AG09319 (cell line): ENCODE measurements at places on chromosomes 11 and 22.
A peak's percentile ranks its signal among the peaks of the same experiment; 100 is the strongest.

GRCh38 chr11:36383195-36383594 is 87.1 kb downstream of the PRR5L start:
- DNase-seq, result no peak

GRCh38 chr11:2569731-2570210 is 125.0 kb downstream of the KCNQ1 start:
- no peak for DNase-seq

- DNase-seq, result no peak
These were observed 1112.4 kb upstream of the CNTN5 start for GRCh38 chr11:97908354-97908753.

- DNase-seq, result no peak
These were observed 379 bp upstream of the BRMS1 start for GRCh38 chr11:66345316-66345649.

DNA sequence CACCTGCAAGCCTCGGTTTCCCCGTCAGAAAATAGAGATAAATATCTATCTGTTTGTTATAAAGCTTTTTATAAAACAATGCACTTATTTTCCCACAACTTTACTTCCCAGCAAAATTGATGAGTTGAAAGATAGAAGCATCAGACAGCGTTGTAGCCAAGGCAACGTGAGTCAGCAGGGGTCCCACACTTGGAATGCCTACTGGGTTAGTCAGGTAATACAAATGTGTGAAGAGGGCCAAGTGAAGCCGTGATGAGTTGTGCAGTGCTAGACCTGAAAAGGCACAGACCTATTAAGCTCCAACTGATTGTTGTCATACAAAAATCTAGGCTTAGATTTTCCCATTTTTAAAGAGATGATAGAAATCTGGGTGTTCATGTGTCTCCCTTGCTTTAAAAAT is 118.7 kb downstream of the PGR start:
- DNase-seq, result no peak

- DNase-seq, result no peak
These were observed 9.0 kb downstream of the TNNT3 start for GRCh38 chr11:1928470-1928890.

- DNase-seq, result no peak
These were observed 942 bp upstream of the RPS6KA4 start for GRCh38 chr11:64357904-64358535.

GRCh38 chr22:40997520-40997919 is 46.3 kb downstream of the RBX1 start:
- no peak for DNase-seq

DNA sequence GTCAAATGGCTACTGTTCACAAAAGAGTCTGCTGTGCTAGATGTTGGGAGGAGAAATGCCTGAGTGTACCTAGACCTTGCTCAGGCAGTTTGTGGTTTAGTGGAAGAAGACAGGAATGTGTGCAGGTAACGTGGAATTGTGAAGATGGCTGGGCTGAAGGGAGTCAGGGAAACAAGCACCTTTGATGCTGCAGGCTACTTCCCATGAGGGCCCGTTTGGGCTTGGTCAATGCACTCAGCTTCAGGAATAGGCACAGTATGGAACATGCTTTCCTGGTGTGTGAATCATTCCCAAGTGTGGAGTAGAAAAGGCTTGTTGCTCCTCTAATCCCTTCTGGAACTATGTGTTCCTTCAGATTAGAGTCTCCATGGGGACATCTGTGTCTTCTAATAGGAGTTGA is 318.3 kb upstream of the MTNR1B start:
- no peak for DNase-seq

DNA sequence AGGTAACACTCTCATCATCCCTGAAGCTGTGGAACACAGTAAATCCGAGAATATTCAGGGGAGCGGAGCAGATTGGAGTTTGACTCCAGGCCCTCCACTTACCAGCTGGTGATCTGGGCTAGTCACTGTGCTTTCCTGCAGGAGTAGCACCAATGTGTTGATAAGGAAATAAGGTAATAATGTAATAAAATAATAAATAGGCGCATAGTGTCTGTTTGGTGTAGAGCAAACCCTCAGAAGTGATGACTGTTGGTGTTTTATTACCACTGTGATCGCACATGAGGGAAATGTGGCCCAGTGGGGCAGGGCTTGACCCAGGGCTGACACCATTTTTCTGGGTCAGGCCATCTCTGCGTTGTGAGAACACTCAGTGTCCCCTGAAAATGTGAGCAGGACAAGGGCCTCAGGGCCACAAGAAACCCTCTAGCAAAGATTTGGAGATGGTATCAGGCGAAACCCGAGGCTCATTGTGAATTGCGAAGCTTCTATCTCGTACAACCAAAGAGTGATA is 563.9 kb upstream of the B3GAT1 start:
- DNase-seq, result no peak

- no peak for DNase-seq
These were observed 163.2 kb downstream of the CHST1 start for GRCh38 chr11:45502226-45502545.

GRCh38 chr11:12411806-12412727 is 34.7 kb downstream of the PARVA start:
- DNase-seq, result peak; percentile 88

GRCh38 chr22:31912407-31912743 is 32.0 kb upstream of the YWHAH start:
- no peak for DNase-seq

DNA sequence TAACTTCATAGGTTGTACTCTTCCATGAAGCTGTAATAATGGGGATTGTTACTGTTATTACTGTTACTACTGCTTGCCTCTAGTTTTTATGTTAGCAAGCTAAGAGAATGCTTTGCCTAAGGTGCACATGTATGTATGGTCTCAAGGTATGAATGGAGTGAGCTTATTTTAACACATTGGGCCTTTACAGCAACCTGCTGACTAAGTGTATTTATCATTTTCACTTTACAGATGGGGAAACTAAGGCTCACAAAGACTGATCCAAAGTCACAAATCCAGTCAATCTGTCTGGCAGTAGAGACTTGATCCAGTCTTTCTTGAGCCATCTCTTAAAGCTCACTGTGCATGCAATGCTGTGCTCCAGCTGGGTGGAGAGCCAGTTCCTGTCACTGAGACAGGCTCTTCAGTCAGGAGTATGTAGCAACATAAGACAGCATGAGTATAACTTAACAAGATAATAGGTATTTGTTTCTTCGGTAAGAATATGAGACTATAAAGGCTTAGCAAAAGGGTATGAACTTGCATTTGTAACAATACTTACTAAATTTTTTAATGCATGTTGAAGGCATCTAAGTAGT is 66.5 kb downstream of the PPP2R1B start:
- DNase-seq, result no peak

- DNase-seq, result no peak
These were observed 70.4 kb upstream of the ARHGAP20 start for GRCh38 chr11:110782616-110783015.

GRCh38 chr11:47391077-47391583 is 12.8 kb upstream of the SPI1 start:
- no peak for DNase-seq

GRCh38 chr11:6725386-6725896 is 42.3 kb upstream of the MRPL17 start:
- DNase-seq, result no peak

DNA sequence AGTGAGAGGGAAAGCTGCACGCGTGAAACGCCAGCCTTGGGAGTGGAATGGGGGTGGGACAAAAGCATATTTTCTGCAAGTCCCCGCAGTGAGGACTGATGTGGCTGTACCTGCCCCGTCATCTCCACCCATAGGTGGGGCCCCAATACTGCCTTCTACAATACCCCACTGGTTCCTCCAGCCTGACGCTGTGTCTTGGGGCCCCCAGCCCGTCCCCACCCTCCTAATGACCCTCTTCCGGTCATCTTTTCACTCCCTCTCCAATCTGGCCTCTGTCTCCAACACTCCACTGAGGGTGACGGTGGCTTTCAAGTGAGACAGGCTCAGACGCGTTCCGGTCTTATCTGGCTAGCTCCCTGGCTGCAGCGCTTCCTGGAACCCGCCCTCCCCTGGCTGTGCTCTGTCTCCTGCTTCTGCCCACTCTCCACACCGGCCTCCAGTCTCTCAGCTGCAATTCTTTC is 104.2 kb downstream of the MICAL3 start:
- no peak for DNase-seq

DNA sequence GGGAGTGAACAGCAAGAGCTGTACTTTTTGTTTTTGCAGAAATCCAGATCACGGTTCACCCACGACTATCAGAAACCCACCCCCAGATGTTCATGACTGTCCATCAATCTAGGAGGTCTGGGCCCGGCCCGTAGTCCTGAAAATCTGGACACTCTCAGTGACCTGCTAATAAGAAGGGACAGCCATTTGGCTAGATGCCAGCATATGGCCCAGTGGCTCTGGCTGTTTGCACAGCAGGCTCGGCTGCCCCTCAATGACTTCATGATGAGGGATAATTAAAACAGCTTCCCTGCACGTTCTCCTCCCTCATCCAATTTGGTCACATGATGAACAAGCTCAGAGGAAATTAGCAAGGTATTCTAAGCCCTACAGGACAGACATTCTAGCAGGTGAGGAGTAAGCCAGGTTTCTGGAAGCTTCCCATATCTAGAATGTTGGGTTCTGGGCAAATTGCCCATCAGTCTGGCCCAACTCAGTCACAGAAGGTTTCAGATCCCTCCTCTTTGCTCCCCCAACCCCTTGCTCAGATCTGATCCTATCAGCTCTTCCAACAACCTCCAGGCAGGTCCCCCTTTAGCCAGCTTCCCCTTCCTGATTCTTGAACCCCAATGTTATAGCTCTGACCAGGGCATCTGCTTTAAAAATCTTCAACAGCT is 397.3 kb downstream of the SHANK2 start:
- DNase-seq, result no peak

DNA sequence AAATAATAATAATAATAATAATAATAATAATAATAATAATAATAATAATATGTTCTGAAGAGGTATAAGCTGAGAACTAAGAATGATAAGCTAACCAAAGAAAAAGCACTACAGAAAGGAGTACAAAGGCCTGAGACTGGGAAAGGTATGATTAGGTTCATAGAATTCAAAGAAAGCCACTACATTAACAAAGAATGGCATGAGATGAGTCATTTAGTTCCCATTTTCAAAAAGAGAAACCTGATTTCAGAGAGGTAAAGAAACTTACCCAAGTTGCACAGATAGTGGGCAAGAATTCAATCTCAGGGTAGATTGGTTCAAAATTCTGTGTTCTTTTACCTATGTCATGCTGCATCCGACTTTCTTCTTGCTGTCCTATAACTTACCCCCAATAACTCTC is 350.9 kb downstream of the TTC28 start:
- DNase-seq, result no peak

- DNase-seq, result no peak
These were observed 549.3 kb upstream of the CCDC90B start for GRCh38 chr11:83835423-83835822.

DNA sequence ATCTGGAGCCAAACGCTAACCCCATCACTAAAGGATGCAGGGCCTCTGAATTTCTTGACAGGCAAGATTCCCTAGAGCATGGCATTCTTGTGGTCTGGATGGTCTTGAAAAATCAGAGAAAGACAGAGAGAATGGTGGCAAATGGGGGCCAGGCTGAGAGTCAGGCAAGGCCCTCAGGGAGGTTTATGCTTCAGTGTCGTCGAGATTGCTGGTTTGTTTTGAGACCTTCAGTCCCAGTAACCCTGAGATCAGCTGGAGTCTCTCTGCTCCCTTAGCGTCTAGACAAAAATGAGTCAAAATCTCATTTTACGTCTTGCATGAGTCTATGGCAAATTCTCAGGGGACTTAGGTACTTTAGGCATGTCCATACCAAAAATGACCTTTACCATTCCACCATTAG is 539.3 kb downstream of the SOX6 start:
- no peak for DNase-seq

GRCh38 chr11:70482529-70482917 is 84.2 kb downstream of the CTTN start:
- DNase-seq, result no peak

DNA sequence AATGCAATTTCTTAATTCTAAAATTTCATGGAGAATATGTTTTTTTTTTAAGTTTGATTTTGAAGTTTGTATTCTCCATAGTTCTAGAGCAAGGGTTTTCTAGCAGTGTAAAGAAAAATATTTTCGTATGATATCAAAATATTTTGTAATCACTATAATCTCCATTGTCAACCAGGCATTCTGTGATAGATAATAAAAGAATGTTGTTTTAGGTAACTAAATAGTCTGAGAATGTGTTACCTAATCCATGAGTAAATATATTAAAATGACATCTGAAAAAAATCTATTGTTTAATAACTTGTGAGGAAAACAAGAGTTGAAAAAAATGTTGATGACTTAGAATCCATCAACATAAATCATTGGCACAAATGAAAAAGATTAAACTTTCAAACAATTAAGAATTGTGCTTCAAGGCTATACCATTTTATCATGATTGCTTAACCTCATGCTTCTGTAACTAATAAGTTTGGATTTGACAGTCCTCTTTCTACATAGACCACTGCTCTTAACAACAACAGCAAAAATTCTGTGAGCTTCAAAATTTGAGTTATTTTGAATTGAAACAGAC is 2211.8 kb downstream of the LRRC4C start:
- no peak for DNase-seq

DNA sequence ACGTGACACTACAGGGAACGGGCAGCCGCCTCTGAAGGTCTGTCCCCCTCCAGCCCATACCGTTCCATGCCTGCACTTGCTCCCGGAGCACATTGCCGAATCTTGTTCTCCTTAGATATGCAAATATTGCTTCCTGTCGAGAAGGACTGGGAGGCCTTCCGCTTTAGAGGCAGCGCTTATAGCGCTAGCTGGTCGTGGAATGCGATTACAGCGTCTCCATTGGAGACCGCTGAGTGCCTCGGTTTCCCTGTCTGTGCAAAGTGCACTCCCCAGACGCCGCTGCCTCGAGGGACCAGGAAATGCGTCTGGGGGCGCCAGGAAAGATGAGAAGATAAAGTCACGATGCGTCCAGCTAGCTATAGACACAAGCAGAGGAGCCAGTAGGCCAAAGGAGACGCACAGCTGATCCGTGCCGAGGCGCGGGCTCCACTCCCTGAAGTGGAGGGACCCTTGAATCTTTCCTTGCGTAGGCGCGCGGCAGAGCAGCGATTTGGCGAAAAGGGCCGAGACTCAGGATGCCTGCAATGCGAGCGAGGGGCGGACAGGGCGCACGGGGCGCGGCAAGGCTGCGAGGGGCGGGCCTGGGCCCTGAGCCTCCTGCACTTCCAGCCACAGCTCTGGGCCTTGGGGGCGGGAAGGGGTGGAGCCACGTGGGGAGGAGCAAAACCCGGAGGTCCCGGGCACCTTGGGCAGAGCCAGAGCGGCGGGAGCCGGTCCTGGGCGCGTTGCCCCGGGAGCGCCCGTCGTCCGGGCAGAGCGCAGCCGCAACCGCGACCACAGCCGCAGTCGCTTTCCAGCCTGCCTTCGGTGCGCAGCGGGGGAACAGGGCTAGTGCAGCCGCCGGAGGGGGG is at the start of gene RASSF10:
RASSF10 (plus strand) TSS at position 692 of the 851 bp plus-strand sequence. CDS start 261 bp downstream, outside the sequence.
- DNase-seq, result no peak

DNA sequence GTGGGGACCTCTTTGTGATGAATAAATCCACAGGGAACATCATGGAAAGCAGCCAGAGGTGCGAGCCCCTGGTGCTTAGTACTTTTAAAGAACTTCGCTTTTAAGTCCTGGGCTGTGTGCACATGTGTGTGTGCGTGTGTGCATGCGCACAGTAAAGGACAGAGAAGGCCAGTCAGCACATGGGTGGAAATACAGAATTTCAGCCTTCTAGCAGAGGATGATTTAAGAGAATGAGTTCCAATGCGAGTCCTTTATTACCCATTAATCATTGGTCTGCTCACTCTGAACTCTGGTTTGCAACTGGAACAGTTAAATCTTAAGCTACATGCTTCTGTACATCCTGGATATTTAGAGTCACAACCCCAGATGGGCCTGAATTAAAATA is 18.9 kb downstream of the TEAD1 start:
- no peak for DNase-seq
